ENCODE measurements at places on chromosomes 3 and 15. TPM values are rescaled to one million over a fixed set of nuclear protein-coding genes. Genes with fewer than 3 reads are reported as not detected.

The HYAL1 gene
- total RNA-seq, result 78.8 TPM

DNA sequence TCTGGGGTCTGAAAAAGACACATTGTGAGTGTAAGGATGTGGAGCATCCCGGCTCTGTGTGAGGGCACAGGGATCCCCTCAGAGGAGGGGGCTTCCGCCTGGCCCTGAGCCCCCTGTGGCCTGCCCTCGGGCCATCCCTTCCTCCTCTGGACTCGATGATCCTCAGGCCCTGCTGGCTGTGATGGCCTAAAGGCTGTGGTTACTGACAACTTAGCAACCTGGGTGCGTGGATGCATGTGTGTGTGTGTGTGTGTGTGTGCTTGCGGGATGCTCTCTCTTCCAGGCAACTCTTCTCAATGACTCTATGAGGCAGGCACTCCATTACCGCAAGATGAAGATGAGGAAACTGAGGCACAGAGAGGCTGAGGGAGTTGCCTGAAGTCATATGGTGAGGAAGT lies 66.0 kb downstream of the ASB7 start:
- H3K4me1 ChIP-seq, result no peaks in the 10 kb centered on the region
- no peak overlapping the region for H3K27ac ChIP-seq
- H3K4me3 ChIP-seq, result no peak overlapping the region
- DNase-seq, result no peak
- no peaks in the 10 kb centered on the region for H3K27me3 ChIP-seq

The UBE3A gene
- total RNA-seq, result 93.1 TPM

- no peak overlapping the region for H3K4me3 ChIP-seq
- H3K27ac ChIP-seq, result no peak overlapping the region
- H3K36me3 ChIP-seq, result no peaks in the 10 kb centered on the region
- no peak for DNase-seq
Measured at GRCh38 chr3:9402410-9403228, 5.2 kb downstream of the SETD5 start.

DNA sequence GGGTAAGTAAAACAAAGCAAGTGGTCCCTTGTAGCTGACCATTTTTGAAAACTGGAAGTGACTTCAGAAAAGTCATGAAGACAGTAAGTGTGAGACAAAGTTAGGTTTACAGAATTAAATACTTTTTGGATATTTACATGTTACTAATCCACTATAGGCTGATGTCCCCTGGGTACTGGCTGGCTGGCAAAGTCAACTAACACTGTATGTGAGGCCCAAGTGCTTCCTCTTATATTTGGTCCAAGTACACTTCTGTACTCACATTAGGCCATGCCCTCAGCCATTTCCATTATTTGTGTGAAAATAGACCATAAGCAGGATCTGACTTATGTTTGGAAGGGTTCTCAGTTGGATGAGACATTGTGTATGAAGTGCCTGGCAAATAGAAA lies 5.5 kb upstream of the LEKR1 start:
- no peak for DNase-seq
- no peaks in the 10 kb centered on the region for H3K36me3 ChIP-seq
- no peaks in the 10 kb centered on the region for H3K27me3 ChIP-seq
- H3K4me3 ChIP-seq, result no peak overlapping the region
- peaks cover 20% of the 10 kb centered on the region for H3K4me1 ChIP-seq

Measured in upper lobe of right lung (tissue), 1 donor.